ENCODE measurements at places on chromosomes 7 and 10.

DNA sequence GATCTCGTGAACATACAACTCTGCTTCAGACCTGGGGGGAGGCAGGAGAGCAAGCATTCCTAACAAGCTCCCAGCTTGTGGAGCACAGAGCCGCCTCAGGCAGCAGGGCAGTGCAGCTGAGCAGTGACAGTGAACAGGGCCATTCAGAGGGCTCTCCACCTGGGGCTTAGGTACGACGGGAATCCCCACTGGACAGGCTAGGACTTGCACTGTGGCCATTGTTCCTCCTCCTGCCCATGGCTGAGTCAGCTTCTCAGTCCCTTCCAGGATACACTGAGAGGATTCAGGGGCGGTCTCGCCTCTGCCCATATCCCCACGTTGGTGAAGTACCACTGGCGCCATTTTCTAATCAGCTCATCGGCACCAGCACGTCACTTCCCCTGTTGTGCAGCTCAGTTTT, 71.1 kb downstream of the FIGNL1 start:
- DNase-seq = no peak

- no peak for DNase-seq
Measured at GRCh38 chr7:157955348-157955999, 618.7 kb downstream of the DNAJB6 start.

DNA sequence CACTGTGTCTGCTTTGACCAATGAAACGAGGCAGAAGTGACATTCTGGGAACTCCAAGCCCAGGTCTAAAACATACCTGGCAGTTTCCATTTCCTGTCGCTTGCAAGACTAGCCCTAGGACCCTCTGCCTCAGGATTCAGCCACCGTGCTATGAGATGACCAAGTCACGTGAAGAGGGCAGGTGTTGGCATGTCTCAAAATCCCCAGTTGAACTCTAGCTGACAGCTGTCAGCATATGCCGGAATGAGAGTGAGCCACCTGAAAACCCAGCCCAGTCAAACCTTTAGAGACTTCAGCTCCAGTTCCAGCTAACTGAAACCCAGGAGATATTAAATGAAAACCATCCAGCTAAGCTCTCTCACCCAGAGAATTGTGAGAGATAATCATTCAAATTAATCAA, 89.9 kb upstream of the PPP1R3A start:
- no peak for DNase-seq

GRCh38 chr10:121525251-121526134, 72.8 kb downstream of the FGFR2 start:
- no peak for DNase-seq

GRCh38 chr7:124376111-124376510, 343.2 kb upstream of the TMEM229A start:
- no peak for DNase-seq

DNA sequence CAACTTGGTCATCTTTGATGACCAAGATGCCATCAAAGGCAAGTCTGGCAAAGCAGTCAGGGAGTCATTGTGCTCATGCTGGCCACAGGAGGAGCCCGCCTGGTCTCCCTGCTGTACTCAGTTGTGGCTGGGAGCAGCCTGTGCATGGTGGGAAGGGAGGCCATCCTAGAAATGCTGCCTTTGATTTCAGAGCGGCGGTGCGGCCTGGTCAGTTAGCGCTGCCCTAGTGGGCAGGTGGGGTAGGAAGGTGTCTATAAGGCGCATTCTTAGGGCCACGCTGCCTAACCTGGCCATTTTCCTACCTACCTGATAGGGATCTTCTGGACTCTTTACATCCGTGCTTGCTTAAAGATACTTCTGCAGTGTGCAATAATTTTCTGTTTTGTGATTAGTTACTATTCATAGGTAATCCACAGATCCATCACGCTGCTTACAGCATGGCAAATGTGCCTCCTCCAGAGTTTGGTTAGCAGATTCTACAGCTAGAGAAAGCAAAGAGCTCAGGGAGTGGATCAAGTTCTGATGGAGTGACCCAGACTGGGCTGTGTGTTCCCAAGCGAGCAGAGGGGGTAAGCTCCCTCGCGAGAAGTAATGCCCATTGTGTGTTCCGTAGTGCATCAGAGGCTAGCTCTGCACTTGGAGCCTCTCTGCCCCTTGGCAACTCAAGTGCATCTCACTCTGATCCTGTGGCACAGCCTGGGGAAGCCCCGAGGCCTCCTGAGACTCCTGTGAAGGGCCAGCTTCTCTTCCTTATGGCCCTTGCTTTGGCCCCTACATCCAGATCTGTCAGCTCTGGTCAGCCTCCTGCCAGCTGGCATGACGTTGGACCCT, 970.1 kb upstream of the ZNF722 start:
- no peak for DNase-seq

DNA sequence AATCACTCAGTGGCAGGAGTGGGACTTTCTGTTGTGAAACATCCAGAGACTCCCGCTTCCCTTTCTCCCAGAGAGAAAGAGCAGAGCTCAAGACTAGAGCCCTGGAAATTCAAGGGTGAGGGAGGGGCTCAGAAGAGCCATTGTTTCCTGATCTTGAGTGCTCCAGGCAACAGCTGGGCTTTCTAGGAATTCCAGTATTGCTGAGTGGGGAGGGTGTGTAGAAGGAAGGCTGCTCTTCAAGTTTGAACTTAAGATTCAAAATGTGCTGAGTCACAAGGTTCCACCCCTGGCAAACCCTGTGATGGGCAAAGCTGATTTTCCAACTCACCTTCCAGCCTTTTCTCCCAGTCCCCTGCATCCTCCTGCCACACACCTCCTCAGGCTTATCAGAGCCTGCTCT, 42.3 kb upstream of the MSRB2 start:
- DNase-seq = no peak

DNA sequence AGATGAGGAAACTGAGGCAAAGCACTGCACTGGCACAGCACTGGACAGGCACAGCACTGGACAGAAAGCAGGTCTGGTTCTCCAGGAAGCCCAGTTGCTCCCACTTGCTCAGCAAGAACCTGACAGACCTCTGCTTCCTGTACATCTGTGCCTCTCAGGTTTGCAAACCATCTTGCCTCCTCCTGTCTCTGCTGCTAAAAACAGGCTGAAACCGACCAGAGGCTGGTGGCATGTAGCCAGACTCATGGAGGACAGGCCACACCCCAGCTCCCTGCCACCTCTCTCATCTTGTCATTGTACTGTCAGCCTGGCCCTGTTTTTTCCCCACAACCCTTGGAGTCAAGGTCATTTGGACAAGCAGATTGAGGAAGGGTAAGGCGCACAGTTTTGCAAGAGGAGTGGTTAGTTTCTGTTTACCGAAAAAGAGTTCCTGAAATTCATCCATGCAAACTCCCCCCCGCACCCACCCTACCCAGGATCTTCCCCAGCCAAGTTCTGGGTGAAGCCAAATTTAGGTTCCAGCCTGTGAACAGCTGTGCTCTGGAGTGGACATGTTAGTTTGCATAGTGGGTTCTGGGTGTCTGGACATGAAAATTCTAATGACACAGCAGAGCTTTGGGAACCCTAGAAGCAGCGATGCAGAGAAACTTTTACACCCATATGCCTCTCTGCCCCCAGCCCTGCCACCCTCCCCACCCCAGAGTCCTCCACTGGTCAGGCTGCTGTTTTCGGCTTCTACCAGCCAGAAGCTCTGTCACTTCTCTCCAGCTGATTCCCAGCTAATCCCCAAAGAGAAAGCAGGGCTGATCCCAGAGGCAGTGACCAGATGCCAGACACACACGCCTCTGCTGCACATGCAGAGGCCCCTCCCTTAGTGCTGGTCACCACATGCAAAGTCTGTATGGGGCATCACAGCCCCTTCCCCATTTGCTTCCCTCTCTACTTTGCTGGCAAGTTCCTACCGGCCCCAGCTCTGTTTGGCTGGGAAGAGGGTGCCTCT, 8.5 kb upstream of the C10orf105 start:
- no peak for DNase-seq

- no peak for DNase-seq
Measured at GRCh38 chr7:691361-692045, 35.0 kb upstream of the DNAAF5 start.

- DNase-seq = no peak
Measured at GRCh38 chr7:77246026-77246640, 46.5 kb upstream of the FGL2 start.

GRCh38 chr7:111753968-111754367, 191.7 kb upstream of the IMMP2L start:
- no peak for DNase-seq

All from stimulated activated CD4-positive, alpha-beta T cell treated with anti-CD3 and anti-CD28 coated beads, Interleukin-12 subunit alpha, Interleukin-12 subunit beta, amount 100 ng/mL, for 48 hours (primary cell).